ENCODE measurements at places on chromosomes 11 and 22.

- DNase-seq = no peak
Observed at GRCh38 chr22:28112548-28113043, 193.5 kb upstream of the PITPNB start.

DNA sequence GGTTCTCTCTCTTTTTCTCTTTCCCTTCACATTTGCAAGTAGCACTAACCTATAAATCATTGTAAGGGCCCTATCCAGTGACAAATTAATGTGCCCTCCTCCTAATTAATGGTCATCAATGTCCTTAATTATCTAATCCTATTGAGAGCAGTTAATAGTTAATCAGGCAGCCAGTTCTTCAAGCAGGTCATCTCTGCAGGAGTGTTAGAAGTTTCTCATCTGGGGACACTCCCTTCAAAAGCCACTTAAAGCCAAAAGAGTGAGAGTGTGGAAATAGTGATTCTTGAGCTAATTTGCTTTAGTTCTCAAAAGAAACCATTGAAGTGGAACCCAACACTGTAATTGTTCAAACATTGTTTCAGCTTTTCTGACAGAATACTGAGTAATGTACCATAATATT lies 141.6 kb downstream of the ELP4 start:
- no peak for DNase-seq

GRCh38 chr11:107713009-107713408 lies 1.2 kb upstream of the SLN start:
- DNase-seq = no peak

- no peak for DNase-seq
Observed at GRCh38 chr11:25597696-25598095, 734.2 kb upstream of the ANO3 start.

DNA sequence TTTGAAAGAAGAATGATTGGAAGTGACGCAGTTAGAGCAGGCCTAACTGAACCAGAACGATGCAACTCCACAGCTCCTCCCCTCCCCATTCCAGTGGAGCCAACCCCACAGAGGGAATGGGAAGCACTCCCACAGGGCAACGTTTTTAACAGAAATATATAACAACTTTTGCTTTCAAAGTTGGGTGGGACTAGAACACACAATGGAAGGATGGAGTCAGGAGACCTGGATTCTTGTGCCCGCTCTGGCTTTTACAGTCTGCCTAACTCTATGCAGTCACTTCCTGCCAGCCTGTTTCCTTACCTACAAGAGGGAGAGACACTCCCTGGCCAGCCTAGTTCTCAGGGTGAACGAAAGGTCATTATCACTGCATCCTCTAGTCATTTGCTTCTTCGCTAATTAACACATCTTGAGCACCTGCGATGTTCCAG lies 75.5 kb downstream of the PACSIN2 start:
- no peak for DNase-seq

DNA sequence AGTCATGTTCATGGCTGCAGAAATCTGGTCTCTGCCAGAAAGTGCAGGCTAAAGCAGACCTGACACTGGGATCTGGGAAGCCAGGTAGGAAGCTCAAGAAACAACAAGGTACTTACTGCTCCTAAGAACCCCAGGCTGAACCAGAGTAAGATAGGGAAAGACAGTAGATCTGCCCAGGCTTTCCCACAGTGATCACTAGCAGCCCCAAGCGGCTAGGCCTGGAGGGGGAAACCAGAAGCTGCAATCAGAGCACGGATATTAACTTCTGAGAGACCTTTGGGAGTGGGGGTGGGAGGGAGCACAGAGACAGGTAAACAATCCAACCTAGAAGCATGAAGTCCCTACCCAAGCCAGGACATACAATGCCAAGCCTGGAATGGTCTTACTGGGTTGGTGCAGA lies 135.2 kb upstream of the C11orf58 start:
- no peak for DNase-seq

- peak; percentile 86 for DNase-seq
Observed at GRCh38 chr11:16097543-16097942, 258.8 kb downstream of the SOX6 start.

GRCh38 chr22:29883775-29884097 lies 762 bp downstream of the MTMR3 start:
- no peak for DNase-seq

DNA sequence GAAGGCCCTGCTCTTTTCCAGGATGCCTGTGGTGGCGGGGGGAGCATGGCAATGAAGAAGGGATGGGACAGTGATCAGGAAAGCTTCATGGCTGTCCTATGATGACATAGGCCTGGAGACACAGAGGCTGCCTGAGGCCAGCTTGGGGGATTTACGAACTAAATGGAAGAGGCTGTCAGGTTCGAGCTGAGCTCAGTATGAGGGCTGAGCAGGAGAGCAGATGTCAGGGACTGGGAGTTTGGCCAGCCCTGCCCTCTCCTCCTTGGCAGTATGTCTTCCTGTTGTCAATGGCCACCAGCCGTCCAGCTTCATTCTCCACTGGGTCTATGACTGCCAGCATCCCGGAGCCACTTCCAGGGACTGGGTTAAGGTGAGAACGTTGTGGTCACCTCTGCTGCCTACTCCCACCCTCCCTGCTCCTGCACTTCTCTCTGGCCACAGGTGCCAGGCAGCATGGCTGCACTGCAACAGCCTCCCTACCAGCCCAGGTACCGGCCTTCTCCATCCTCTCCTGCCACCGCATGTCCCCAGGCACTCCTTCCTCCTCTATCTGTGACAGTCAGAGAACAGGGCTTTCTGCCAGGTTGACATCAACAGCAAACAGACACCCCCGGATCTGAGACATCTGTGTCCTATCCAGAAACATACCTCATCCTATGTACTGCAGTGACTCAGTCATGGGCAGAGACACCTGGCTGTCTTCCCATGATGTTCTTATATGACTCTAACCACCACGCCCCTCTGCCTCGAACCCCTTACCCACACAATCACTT lies 75.1 kb downstream of the KIRREL3 start:
- DNase-seq = no peak

- no peak for DNase-seq
Observed at GRCh38 chr11:57432714-57433163, 5.8 kb upstream of the SLC43A3 start.

All from NCI-H510A treated with DMSO at 0.1 percent for 48 hours (cell line).